NCI-H526 (cell line): ENCODE measurements at places on chromosomes 16 and 17.

DNA sequence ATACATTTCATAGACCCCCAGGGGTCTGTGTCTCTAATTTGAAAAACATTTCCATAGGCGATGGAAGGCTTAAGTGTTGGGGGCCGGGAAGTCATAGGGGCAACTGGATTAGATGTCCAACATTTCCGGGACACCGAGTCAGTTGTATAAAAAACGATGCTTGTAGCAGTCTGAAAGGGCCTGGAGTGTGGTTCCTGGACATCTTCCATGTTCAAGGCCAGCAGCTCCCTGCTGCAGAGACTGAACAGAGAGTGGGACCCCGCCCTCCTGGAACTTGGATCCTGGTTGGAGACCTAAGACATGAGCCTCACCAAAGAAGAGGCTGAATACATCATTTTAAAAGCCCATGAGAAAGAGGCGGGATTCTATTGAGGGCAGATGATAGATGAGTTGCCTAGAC is 82.0 kb upstream of the ZNF423 start:
- no peak for DNase-seq

DNA sequence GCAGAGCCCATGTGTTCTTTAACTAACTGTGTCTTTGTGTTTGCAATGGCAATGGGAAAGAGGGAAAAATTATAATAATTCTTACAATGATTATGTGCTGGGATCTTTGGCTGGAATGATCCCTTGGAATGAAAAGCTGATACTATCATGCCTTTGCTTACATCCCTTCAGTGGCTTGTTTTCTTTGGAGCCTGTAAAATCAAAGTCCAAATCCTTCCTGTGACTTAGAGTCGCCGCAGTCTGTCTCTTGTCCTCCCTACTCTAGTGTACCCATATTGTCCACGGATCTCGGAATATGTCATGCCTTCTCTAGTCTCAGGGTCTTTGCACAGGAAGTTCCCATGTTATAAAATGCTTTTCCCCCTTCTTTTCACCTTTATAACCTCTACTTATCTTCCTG is 111.7 kb upstream of the MAF start:
- no peak for DNase-seq

GRCh38 chr16:50796829-50797228 is 54.9 kb downstream of the CYLD start:
- no peak for DNase-seq

- DNase-seq, result no peak
Measured at GRCh38 chr17:53719229-53719628, 103.5 kb upstream of the KIF2B start.

DNA sequence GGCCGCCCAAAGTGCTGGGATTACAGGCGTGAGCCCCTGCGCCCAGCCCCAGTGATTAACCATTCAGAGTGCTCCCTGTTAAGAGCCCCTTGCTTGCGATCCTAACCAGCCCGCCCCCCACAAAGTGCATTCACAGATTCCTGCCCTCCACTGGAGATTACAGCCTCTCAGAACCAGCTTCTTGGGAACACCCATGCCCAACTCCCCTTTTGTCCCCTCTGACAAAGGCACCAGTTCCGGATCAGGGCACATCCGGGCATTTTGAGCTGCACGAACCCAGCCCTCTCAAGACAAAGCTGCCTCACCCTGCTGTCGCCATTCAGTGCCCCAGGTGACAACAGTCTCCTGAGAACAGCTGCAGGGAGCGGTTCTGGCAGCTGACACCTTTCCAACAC is 848 bp upstream of the KRT19 start:
- DNase-seq, result peak; percentile 14

GRCh38 chr16:46885960-46886763 is 2.0 kb downstream of the GPT2 start:
- DNase-seq, result peak; percentile 21

- DNase-seq, result peak; percentile 92
Measured at GRCh38 chr16:30896889-30897733, 697 bp downstream of the CTF1 start.

GRCh38 chr16:2468233-2468724 is 2.8 kb upstream of the NTN3 start:
- peak; percentile 89 for DNase-seq

DNA sequence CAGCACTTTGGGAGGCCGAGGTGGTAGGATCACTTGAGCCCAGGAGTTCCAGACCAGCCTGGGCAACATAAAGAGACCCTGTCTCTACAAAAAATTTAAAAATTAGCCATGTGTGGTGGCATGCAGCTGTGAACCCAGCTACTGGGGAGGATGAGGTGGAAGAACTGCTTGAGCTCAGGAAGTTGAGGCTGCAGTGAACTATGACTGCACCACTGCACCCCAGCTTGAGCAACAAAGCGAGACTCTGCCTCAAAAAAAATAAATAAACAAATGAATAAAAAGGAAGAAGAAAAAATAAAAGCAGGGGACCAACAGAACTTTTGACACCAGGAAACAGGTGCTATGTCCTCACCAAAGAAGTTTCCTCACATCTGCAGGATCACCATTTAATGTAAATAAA is 14.2 kb downstream of the TERF2 start:
- DNase-seq, result no peak

- no peak for DNase-seq
Measured at GRCh38 chr17:61131585-61131984, 268.1 kb upstream of the TBX2 start.

DNA sequence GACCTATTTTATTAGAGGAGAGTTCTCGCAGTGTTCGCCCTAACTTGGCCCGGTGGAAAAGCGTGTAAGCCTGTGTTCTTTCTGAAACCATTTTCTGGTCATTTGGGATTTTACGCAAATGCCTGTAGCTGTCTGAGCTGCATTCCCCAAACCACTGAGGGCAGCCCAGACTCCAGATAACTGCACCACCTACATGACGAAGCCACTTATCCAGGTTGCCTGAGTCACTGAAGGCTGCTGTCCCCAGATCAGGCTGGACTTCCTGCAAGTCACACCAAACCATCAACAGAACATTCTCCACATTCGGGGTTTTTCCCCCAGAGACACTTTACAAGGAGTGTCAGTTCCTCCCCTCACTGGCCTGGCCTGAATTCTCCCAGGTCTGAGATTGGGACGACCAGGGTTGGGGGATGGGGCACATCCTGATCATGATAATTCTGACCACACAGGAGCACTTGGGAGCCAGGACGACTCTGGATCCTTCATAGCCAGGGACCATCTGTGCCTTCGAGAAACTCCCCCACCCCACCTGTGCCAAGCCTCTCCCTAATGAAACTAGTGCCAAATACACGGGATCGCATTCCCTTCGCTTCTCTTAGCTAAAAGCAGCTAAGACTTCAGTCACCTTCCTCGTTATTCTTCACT is 2.3 kb downstream of the RPRML start:
- no peak for DNase-seq

DNA sequence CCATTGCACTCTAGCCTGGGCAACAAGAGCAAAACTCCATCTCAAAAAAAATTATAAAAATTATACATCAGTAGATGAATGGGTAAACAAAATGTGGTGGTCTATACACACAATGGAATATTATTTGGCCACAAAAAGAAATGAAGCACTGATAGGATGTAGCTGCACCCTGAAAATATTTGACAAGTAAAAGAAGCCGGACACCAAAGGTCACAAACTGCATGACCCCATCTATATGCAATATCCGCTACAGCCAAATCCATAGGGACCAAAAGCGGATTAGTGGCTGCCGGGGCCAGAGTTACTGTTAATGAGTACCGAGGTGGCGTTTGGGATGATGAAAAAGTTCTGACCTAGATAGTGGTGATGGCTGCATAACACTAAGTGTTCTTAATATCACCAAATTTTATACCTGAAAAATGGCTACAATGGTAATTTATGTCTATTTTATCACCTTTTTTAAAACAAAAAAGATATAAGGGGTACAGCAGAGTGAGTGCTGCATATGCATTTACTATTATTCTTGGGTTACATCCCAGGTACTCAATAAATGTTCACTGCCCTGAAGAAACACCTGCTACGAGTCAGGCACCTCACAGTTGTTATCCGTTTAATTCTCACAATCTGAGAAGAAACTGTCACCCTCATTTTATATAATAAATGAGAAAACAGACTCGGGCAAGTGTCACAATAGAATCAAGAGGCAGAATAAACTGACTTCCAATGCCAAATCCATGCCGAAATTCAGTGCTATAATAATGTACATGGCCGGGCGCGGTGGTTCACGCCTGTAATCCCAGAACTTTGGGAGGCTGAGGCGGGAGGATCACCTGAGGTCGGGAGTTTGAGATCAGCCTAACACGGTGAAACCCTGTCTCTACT is 807 bp upstream of the HBQ1 start:
- DNase-seq, result no peak

DNA sequence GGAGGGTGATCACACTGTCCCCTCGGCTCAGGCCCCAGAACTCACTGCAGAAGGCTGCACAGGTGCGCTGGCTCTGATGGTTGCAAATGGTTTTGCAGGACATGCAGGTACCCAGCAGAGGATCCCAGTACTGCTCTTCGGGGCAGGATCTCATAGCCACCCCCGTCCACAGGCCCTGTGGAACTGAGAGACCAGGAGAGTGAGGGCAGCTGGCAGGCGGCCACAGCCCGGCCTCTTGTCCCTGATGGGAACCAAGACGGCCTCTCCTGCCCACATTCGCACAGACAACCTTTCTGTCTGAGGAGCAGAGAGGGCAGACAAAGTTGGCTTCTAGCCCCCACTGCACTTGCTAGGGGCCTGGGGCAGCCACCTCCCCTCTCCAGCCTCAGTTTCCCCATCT is 19.5 kb downstream of the TNFRSF13B start:
- DNase-seq, result no peak

- DNase-seq, result no peak
Measured at GRCh38 chr16:1042049-1042744, 30.4 kb upstream of the SSTR5 start.

- no peak for DNase-seq
Measured at GRCh38 chr16:47061204-47061603, 82.5 kb downstream of the NETO2 start.
